ENCODE measurements at places on chromosomes 3 and 15.

DNA sequence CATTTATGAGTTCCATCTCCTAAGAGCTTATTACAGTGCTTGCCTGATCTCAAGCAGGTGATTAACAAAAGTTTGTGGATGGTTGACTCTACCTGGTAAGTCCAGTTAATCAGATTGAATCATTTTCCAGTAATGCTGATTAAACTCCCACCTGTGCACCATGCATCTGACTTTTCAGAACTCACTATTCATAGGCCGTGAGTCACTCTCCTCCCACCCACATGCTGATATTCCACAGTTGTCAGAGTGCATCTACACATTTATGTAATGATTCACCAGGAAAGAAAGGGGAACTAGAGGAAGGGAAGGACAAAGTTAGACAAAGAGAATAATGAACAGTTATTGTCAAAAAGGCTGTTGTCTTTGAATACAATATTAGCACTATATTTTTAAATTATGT, 106.2 kb upstream of the UBE3A start:
- DNase-seq: no peak

DNA sequence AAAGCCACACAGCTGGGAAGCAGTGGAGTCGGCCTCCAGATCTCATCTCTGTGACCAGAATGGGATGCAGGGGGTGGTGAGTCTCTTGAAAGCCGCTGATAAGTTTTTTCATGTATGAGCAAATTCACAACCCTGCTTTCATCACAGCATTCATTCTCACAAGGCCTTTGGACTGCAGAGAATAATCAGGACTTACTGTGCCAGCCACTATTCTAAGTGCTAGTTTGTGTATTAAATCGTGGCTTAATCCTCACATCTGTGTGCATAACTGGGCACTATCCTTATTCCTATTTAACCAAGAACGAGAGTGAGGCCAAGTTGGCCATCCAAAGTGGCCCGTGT, 64.2 kb upstream of the POLG start:
- no peak for DNase-seq

GRCh38 chr3:193844472-193844871, 251.5 kb downstream of the OPA1 start:
- no peak for DNase-seq

GRCh38 chr3:161977063-161977462, 480.5 kb downstream of the OTOL1 start:
- DNase-seq: no peak

DNA sequence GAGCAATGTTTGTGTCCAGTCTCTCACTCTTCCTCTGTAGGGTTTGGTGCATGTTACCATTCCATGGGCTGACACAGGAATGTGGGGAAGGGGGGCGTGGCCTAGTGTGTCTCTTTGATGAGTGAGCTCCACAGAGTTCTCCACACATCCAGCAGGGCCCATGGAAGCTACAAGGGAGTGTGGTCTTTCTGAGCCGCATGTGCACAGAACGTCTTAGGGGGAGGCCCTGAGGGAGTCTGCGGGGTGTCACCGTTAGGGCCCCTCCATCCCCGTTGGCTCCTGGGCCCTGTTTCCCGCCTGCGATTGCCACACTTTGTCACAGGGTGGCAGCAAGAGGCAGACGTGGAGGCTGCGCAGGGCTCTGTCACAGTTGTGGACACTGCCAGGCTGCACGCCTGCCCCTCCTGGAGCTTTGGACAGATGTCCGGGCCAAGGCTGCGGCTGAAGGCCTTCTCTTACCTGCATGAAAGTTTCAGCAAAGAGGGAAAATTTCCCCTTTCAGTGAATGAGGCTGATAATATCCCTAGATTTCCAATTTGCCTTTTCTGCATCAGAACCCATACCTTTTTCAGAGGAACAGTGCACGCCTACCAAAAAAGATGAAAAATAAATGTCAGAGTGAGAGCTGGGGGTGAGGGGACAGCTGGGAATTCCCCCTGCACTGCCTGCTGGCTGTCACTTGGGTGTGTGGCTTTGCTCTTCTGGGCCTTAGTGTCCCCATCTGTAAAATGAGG, 24.3 kb downstream of the CACNA2D3 start:
- DNase-seq: peak; percentile 38

GRCh38 chr3:51401735-51402134, 10.7 kb downstream of the RBM15B start:
- DNase-seq: no peak

DNA sequence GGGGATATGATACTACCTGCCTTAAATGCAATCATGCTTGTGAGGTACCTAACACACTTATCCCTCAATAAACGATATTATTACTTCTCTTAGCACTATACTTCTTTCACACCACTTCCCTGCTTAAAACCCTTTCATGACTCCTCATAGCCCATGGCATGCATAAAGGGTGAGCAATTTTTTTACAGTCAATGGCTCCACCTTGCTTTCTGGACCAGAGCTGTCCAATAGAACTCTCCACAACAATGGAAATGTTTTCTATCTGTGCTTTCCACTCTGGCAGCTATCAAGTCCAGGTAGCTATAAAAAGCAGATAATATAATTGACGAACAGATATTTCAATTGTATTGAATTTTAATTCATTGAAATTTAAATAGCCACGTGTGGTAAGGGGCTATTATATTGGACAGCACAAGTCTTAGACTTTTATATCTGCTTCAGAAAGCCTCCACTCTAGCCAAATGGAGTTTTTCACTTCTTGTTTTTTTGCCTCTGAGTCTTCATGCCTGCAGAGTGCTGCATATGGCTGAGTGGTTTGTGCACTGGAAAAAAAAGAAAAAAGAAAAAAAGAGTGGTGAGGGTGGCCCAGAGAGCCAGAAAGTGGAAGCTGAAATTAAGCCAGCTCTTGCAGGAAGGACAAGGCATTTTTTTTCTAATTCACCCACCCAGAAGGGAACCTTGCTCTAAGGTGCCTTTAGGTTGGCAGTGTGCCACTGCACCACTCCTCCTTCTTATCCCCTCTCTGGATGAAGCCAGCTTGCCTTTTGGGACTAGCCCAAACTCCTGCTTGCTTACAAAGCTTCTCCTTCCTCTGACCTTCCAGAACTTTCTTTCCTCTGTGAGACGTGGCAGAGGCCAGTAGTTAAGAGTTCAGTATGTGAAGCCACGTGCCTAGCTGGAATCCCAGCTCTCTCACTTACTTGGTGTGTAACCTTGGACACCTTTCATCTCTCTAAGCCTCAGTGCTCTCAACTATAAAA, 239.0 kb upstream of the LRTM1 start:
- DNase-seq: no peak

GRCh38 chr15:80932989-80933388, 56.6 kb downstream of the MESD start:
- no peak for DNase-seq

DNA sequence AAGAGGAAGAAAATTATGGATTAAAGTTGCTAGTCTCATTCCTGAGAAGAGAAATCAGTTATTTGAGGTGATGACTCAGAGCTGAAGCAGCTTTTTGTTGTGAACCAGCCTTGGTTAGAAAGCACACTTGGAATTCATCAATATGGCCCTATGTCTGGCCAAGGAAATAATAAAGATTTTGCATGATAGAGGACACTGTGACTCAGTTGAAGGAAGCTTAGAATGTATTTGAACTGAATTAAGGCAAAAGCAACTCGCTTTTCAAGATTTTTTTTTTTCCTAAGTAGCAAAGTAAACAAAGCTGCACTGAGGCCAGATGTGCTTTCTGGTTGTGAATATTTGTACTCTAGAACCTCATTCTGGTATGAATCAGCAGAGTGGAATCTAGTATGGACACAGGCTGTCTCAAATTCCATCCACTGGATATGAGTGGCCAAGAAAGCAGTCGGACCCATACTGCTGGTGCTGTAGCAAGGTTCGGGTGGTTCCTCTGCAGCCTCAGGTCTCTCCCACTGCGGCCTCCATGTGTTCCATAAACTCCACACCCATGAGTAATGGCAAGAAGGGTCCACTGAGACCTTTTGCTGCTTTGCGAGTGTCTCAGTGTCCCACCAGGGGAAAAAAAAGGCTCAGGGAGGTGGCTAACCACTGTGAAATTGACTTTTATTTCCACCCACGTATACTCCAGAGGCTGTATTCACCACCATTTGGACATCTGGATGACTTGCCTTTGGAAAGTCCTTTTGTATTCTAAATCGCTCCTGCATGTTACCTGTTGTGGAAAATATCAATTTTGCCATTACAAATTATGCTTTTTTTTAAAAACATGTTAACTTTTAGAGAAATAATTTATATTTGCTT, 53.1 kb downstream of the TGFBR2 start:
- DNase-seq: no peak

GRCh38 chr3:56874269-56874668, 72.5 kb upstream of the ARHGEF3 start:
- DNase-seq: no peak

- no peak for DNase-seq
Measured at GRCh38 chr15:45871121-45871855, 236.5 kb downstream of the SQOR start.

DNA sequence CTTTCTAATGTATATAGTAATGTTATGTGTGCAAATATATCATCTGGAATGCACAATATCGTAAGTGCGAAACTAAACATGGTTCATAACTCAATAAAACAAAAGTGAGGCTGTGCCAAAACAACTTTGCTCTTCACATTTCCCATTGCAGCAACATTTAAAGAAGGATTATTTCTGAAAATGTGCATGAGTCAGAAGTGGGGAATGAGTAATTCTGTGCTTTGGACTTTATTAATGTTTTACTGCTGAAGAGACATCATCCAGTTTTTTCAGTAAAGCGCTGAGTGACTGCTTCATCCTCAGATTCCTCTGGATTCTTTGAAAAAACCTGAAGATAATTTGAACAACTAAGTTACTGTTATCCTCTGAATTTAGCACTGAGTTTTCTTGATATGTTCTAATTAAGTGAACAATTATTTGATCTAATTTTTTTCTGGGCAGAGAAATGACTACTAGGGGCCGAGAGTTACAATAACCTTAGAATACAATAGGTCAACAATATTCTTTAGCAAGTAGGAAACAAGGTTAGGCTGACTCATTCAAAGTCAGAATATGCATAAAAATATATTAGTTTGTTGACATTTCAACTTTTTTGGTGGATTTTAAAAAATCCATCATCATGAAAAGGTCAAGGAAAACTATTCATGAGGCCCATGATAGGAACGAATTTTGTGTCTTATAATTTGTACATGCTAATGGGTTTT, 20.0 kb upstream of the PLCL2 start:
- DNase-seq: no peak
